Fibroblast of the conjunctiva (primary cell): ENCODE measurements at places on chromosomes 2 and 18.

- no peak for DNase-seq
Measured at GRCh38 chr2:105100046-105100840, 62.4 kb downstream of the MRPS9 start.

DNA sequence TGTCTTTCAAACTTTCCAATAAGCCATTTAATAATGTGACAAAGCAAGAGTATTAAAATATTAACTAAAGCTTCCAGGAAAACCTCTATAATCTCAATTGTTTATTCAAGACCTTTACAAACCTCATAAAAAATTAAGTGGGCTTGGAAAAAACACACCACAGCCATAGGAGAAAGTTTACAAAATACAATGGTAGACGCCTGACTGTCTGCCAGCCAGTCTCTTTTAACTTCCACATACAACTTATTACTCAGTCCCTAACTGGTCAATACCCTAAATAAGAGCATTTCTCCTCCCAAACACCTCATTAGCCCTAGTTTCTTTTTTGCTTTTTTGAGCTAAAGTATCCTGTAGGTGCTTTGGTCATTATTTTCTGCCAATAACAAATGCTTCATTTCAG is 247.4 kb upstream of the CYP26B1 start:
- no peak for DNase-seq

- no peak for DNase-seq
Measured at GRCh38 chr2:153464395-153464794, 14.2 kb downstream of the RPRM start.

DNA sequence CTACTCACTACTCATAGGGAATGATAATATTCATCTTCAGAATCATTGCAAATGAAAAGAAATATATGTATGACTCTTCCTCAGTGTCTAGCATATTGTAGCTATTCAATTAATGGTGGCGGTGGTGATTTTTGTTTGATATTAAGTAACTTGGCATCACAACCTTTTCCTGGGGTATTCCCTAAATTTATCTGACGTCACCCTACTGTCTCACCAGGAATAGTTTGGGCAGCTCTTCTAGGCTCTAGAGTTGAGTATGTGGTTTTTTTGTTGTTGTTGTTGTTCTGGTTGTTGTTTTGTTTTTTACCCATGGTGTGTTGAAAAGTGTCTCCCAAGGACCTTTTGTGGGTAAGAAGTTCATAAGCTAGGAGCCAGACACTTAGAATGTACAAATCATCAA is 1320.3 kb upstream of the LRRTM1 start:
- DNase-seq: no peak

GRCh38 chr2:127226132-127226519 is 6.0 kb upstream of the CYP27C1 start:
- DNase-seq: no peak

DNA sequence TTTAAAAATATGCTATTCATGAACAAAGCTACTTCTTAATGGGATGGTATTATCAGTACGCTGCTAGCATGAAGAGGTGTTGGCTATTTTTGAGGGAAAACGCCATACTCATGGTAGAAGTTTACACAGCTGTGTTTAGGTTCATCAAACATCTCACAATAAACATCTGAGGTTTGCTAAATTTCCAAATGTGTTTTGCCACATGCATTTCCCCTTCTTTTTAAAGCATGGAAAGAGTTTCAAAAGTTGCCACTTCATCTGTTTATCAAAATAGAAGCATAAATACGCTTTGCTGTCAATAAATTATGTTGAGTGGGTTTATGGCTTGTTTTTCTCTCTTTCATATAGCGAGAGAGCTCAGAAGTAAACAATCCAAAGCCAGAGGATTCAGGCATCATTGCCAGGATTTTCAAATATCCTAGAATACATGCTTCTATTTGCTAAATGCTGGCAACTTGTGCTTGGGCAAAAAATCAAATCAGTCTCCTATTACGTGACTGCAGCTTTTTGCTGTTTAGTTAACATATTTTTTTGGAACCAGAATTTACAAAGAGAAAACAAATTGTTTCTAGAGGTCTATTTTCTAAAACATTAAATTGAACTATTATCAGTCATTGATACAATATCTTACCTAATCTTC is 1919.9 kb upstream of the LRRTM1 start:
- DNase-seq: no peak

- DNase-seq: no peak
Measured at GRCh38 chr2:37670378-37671008, 949 bp downstream of the CDC42EP3 start.

GRCh38 chr18:56891870-56892269 is 240.7 kb downstream of the WDR7 start:
- no peak for DNase-seq

DNA sequence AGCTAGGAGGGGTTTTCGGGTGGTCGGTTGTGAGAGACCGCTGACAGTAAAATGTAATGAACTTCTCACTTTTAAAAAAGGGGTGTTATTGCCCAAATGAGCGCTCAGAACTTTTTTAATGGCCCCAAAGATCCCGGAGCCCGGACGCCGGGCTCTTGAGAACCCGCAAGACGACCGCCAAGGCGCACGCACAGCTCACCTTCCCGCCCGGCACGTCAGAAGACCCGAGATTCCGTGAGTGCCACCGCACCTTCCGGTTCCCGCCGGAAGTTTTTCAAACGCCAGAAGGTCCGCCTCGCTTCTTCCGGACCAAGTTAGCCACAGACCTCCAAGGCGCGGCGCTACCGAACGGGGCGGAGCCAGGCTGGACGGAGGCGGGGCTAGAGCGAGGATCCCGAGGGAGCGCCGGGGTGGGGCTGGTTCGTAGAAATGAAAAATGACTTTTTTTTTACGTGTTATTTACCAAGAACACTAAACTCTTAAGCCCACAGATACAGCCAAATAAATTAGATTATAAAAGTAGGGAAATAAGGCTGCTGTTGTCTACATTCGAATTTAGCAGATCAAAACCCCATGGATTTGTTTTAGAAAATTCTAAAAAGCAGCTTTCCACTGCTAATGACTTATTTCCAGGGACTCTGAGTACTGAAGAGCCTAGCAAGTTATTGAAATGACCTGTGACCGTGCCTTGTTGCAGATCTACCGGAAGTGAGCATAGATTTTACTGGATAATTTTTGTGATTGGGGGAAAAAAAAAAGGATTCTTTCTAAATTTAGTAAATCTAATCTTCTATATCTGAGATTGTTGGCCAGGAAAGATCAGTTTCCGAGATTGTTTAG is at the start of gene SRBD1:
SRBD1 (minus strand) TSS at position 248 of the 840 bp plus-strand sequence. CDS start 5,826 bp downstream, outside the sequence.
- DNase-seq: peak; percentile 88

DNA sequence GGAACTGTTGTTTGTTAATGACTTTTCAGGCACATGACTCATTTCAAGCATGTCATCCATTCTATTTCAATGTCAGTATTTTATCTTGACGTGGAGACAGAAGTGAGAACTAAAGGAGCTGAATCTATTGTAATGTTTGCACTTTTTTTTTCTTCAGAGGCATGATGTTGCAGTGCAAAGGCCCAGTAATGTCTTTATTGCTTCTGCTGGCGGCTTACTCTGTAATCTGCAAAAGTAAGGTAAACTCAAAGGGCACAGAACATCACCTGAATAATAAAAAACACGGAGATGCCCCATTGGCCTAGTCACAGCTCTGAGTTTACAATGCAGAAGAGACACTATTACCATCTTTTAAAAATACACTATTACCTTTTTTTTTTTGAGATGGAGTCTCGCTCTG is 2.4 kb upstream of the CNNM3 start:
- no peak for DNase-seq

DNA sequence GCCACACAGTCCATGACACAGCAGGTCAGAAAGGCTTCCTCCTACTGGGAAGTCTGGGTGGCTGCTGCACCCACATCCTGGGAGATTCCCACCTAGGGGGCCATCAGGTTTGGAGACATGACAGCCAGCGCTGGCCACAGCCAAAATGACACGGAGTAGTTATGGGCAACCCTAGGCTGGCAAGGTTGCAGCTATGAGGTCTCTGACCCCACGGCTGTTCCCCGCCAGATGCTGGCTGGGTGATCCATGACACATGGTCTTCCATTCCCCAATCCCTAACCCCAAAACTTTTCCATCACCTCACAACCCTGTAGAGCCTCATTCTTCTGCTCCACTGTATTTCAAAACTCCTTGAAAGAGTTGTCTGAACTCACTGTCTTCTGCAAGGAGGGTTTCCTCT is 42.7 kb upstream of the EPAS1 start:
- no peak for DNase-seq

- no peak for DNase-seq
Measured at GRCh38 chr18:23438608-23439366, 14.3 kb upstream of the RIOK3 start.

DNA sequence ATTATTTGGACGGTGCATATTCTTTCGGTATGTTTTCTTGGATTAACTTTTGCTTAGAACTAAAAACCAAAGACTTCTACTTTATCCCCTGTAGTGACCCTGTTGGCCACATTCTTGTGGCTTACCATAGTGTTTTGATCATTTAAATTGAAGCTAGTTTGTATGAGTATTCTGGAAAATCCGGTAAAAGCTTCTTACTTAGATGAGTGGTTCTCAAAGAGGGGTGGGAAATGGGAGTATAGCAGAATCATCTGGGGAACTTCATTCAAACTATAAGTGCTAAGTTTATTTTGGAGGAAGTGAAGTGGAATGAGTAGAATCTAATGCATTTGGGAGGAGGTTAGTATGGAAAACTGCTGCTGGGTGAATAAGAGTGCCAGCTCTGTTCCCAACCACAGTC is 3.8 kb downstream of the PPP1CB start:
- DNase-seq: no peak
